Left ventricle myocardium inferior (tissue), 1 donor: ENCODE measurements at places on chromosomes 2 and 18. TPM values are rescaled to one million over a fixed set of nuclear protein-coding genes. Genes with fewer than 3 reads are reported as not detected.

The NRP2 gene
- 7.6 TPM for total RNA-seq

The SPHKAP gene
- total RNA-seq = 100 TPM

The SLC14A1 gene
- 22.1 TPM for total RNA-seq

DNA sequence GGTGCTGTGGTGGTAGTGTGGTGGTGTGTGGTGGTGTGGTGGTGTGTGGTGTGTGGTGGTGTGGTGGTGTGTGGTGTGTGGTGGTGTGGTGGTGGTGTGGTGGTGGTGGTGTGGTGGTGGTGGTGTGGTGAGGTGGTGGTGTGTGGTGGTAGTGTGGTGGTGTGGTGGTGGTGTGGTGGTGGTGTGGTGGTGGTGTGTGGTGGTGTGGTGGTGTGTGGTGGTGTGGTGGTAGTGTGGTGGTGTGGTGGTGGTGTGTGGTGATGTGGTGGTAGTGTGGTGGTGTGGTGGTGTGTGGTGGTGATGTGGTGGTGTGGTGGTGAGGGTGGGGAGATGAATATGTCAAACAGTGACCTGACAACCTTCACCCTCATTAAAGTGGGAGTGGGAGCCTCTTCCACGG lies 55.6 kb upstream of the DLGAP1 start:
- DNase-seq = no peak

- no peak for DNase-seq
Measured at GRCh38 chr18:58314284-58314683, 270.3 kb downstream of the NEDD4L start.

GRCh38 chr2:125554956-125555355 lies 1101.0 kb upstream of the GYPC start:
- no peak for DNase-seq

DNA sequence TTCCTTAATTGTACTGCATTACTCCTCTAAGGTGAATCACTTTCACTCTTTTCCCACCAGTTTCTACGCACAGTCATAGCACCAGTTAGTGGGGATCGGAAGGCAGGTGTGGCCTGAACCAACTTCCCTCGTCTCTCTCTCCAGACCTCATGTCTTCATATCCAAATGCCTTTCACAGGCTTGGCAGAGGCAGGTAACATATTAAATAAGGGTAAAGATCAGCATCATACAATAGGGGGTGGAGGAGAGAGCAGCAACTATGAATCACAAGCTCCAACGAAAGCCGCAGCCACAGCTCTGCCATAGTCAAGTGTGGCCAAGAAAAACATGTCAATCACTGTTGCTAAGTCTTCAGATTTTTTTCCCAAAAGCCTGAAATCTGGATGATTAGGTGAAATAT lies 40.3 kb downstream of the AP1S3 start:
- no peak for DNase-seq

- DNase-seq = no peak
Measured at GRCh38 chr2:46334389-46335271, 37.4 kb downstream of the EPAS1 start.

- no peak for DNase-seq
Measured at GRCh38 chr2:26317377-26318105, 28.4 kb upstream of the SELENOI start.

The ACVR1C gene
- total RNA-seq = 0.36 TPM

GRCh38 chr18:31510319-31510718 lies 12.3 kb downstream of the DSG2 start:
- DNase-seq = no peak

The COLEC12 gene
- total RNA-seq = 7.3 TPM

GRCh38 chr2:17327649-17328048 lies 190.6 kb downstream of the RAD51AP2 start:
- DNase-seq = no peak

- DNase-seq = peak; percentile 81
Measured at GRCh38 chr2:240368781-240369331, 66.6 kb upstream of the GPC1 start.

The ATAD2B gene
- 7.9 TPM for total RNA-seq

GRCh38 chr2:457792-458424 lies 170.0 kb upstream of the ALKAL2 start:
- no peak for DNase-seq

DNA sequence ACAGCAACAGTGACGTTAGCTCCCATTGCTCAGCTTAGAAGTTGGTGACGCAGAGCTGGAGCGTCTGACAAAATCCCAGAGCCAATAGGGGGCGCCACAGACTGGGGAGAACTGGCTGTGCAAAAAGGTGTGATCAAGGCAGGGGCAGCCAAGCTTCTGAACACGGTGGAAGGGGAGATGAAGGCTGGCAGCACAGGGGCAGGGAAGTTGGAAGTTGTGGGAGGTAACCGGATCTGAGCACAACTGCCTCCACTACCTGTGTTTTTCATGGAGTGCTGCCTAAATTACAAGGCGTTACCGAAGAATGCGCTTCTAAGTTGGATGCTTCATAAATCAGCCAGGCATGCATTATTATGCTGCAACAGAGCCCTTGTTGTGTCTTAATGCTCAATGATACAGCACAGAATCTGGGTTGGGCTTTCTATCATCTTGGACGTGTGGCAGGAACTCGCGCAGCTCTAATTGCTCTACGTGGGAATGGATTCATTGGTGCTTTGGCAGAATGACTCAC lies 370.0 kb downstream of the SLC4A3 start:
- DNase-seq = peak; percentile 31

The ASB18 gene
- total RNA-seq = 11.3 TPM

DNA sequence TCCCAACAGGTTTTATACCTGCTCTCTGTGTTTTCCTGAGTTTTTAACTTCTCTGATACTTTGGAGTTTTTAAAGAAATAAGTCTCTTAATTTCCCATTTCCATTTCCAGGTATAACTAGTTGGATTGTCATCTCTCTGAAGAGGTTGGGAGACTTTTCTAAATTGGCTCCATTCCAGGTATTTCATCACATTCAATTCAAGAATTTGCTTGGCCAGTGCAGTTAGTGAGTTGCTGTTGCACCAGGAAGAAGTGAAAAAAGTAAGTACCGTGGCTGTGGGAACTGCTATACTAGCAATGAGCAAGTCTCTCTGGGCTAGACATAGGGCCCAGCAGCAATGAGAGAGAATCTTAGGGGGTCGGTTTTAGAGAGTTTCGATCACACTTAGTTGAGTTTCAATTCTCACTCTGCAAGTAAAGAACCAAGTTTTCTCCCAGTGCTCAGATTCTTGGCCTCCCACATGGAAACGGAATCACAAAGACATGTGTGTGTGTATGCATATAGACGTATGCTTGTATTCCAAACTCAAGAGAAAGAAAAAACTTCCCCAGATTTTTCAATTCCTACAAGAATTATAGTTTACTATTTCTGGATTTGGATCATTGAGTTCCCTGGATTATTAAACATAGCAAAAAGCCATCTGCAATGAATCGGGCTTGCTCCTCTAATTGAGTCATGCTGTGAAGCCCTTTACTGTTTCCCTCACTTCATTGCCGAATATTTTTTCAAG lies 894.4 kb downstream of the BCL11A start:
- DNase-seq = no peak

The IL1B gene
- total RNA-seq = 0.27 TPM

DNA sequence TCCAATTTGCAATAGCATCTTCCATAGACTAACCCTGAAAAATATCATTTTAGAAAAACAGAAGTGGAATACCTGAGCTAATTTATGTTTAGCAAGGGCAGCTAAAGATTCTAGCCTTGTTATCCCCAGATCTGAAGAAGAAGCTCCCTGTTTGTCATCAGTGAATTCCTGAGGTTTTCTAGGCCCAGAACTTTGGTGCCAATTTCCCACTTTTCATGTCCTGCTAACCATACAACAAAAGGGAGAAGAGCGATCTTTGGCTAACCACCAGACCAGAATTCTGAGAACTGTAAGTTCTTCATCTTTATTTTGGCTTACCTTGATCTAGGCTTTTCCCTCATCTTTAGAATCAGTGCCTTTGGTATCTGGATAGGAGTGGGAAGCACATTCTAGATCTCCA lies 51.3 kb upstream of the RASGRP3 start:
- no peak for DNase-seq

DNA sequence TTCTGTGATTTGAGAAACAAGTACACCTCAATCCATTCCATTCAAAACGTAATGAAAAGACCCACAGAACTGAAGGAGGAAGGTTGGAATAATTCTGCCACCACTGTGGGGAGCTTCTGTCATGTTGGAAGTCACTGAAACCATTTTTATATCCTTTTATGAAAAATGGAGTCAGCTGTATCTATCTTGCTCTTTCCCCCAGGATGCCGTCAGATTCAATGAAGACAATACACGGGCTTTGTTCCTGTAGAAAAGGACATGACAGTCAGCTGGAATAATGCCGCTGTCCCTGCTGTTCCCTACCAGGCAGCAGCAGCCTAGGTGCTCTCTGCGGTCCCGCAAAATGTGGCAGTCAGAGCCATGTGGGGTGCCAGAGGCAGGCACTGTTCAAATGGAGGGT lies 52.5 kb upstream of the APCDD1 start:
- no peak for DNase-seq

- DNase-seq = no peak
Measured at GRCh38 chr2:241730671-241731293, 3.6 kb upstream of the D2HGDH start.

The FRZB gene
- 2.2 TPM for total RNA-seq

- DNase-seq = no peak
Measured at GRCh38 chr2:27072920-27073319, 1.5 kb upstream of the OST4 start.

GRCh38 chr2:27431395-27431794 lies 3.0 kb downstream of the NRBP1 start:
- DNase-seq = no peak

The SKOR2 gene
- total RNA-seq = not detected

DNA sequence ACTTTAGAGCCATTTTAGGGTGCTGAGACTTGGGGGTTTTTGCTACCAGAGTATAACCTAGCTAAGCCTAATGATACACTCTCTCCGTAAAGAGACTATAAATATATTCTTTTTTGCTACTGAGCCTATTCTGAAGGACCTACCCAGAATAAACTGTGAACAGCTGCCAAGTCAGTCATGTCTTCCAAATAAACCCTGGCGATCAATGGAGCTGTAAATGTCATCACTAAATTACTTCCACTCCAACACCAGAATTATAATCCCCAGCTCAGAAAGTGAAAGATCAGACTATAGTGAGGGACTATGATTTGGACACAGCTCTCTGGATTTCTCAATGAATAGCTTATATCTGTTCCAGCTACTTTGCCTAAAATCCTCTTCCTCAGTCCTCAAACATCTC lies 178.9 kb downstream of the METTL4 start:
- DNase-seq = no peak

The CCDC141 gene
- total RNA-seq = 208 TPM

DNA sequence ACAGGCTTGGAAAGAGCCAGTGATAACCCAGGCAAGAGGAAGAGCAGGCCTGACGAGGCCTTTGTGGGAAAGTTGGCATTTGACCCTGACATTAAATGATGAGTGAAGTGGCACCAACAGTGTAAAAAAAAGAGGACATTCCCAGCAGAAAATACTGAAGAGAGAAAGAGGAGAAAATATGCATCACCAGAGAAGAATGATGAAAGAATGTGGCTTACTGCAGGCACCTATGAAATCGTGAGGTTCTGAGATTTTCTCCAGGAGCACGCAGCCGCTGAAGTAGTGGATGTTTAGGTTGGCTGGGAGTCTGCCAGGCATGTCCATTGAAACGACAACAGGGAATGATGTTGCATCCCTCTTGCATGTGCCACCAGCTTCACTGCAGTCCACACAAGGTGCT lies 13.8 kb downstream of the EHD3 start:
- DNase-seq = no peak

DNA sequence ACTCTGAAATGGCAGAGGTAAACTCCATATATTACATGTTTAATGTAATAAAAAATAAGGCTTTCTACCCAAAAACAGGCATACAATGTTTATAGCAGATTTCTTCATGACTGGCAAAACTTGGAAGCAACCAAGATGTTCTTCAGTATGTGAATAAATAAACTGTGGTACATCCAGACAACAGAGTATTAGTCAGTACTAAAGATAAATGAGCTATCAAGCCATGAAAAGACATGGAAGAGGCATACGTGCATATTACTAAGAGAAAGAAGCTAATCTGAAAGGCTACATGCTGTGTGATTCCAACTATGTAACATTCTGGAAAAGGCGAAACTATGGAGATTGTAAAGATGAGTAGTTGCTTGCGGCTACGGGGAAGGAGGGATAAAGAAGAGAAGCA lies 97.4 kb downstream of the OSR1 start:
- DNase-seq = no peak

GRCh38 chr2:37561615-37562569 lies 109.5 kb downstream of the CDC42EP3 start:
- DNase-seq = no peak

DNA sequence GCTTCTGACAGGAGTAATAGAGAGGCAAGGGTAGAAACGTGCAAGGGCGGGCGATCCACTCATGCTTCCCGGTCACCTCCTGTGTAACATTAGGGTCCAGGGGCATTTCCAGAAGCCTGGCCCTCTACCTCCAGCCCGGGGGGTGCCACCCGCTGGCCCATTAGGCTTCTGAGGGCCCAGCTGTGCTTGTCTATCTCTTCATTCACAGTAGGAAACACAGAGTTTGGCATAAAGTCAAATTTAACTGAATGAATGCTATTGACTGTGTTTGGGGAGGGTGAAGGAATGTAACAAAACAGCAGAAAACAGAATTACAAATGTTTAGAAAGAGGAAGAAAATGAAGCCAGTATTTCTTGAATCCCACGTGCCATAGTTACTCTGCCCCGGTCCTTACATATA lies 112.4 kb upstream of the SLC66A3 start:
- no peak for DNase-seq

- DNase-seq = no peak
Measured at GRCh38 chr2:43329637-43330036, 103.2 kb upstream of the ZFP36L2 start.

The MEP1B gene
- not detected for total RNA-seq

GRCh38 chr2:45855374-45855773 lies 203.9 kb downstream of the PRKCE start:
- no peak for DNase-seq

GRCh38 chr2:13524492-13524891 lies 807.8 kb downstream of the TRIB2 start:
- no peak for DNase-seq

- no peak for DNase-seq
Measured at GRCh38 chr2:217980591-217980990, 22.2 kb downstream of the TNS1 start.

DNA sequence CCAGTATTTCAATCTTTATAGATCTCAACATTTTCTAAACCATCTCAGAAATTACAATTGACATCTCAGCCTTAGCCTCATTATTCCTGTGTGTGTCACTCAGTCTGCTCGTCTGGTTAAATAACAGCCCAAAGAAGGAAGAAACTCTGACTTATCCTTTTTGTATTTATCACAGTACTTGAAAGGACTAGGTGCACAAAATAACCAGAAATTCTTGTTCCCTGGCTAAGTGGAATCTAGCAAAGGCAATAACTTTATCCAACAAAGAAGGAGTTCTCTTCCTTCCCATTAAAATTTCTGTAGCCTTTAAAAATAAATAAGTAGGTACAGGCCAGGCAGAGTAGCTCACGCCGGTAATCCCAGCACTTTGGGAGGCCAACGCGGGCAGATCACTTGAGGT lies 139.9 kb upstream of the PID1 start:
- no peak for DNase-seq

DNA sequence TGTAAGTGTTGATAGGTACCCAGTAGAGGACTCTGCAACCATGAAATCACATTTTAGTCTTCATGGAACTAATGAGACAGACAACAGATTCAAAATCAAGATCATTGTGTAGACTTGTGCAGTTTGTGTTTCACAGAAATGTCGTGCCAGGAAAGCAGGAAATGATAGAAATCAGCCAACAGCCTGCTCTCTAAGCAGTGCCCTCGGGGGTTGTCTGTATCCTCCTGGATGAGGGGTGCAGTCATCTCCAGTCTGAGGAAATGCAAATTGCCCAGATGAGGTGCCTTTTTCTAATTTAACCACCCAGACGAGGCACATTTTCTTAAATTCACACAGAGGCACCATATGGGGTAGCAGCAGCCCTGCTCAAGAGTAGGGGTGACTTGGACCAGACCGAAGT lies 663.1 kb downstream of the XIRP2 start:
- no peak for DNase-seq
